ENCODE measurements at places on chromosomes 7 and 10.

- DNase-seq: no peak
Measured at GRCh38 chr7:133547981-133548380, 295.1 kb downstream of the EXOC4 start.

GRCh38 chr10:59851864-59852263 is 54.5 kb downstream of the CCDC6 start:
- no peak for DNase-seq

GRCh38 chr7:1862560-1862959 is 192.5 kb downstream of the ELFN1 start:
- no peak for DNase-seq

DNA sequence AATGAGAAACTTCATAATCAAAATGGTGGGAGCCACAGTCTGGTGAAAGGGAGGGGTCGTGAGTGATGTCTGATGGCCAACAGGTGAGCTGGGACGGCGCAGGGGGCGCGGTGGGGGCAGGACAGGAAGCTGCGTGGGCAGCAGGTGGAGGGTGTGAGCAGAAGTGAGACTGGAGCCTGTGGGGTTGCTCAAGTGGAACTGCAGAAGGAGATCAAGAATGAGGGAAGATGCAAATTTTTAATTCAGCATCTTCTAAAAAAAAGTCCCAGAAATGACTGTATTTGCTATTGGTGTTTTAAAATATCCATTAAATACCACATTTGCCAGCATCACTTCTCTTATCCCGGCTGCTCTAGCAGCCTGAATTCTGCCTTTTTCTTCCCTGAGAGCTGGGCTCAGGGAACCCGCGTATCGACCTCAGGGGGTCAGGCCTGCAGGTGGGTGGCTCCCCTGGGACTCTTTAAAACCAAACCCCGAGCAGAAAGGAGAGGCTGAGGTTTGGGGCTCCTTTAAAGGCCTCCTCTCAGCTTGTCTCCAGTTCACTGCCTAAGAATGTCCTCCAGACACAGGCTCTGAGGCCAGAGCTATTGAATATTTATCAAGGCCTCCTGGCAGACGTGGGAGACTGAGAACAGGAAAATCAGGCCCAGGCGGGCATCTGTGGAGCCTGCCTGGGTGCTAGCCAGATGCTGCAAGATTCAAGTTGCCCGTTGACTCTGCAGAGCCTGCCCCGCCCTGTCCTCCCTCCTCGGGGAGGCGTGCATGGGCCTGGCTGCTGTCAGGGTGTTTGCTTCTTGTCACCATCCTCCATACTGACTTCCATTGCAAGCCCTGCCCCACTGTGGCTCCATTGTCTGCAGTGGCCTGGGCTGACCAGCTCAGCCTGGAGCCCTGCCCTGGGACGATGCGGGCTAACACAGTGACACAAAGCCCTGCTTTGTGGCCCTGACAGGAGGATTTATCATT is 53.9 kb downstream of the SYPL1 start:
- DNase-seq: peak; percentile 77

- DNase-seq: no peak
Measured at GRCh38 chr10:45460235-45460878, 86.3 kb downstream of the ALOX5 start.

DNA sequence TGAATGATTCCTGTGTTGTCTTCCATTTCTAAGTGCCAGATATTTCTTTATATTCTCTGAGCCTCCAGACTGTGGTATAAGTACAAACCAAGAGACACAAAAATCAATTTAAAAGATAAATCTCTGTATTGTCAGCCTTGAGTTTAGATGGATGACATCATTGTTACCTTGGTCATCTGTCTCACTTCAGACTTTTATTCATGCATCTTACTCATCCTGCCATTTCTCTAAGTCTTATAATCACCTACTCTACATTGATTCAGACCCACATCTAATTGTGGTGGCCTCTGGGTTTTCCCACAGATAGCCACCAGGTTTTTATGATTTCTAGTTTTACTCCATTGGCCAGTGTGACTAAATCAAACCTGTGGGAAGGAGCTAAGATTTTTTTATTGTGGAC is 26.8 kb upstream of the HDAC9 start:
- no peak for DNase-seq

DNA sequence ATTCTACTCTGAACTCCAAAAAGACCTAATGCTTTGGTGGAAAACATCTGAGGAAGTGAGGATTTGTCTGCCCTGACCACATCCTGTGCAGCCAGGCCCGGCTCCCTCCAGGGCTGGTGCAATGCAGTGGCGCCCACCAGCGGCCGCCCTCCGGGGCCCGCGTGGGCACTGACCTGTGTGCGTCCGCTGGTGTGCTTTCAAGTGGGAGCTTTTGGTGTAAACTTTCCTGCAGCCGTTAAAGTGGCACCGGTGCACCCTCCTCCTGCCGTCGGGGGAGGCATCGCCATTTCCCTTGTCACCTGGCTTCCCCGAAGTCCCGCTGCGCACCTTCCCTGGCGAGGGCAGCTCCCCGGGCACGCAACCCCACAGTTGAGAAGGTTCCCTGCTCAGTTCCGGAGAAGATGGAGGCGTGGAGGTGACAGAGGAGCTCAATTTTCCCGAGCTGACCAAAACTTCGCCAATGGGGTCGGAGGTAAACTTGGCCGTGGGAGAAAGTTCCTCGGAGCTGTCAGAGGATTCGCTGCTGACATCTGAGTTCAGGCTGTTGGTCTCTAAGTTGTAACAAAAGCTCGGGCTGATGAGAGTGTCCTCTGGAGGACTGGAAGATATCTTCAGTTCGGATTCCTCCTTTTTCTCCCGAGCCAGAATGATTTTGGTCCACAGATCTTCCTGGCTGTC is 3.4 kb downstream of the KLF6 start:
- peak; percentile 69 for DNase-seq

Data from astrocyte of the hippocampus (primary cell).